ENCODE measurements at places on chromosomes 6 and 20. TPM values are rescaled to one million over a fixed set of nuclear protein-coding genes. Genes with fewer than 3 reads are reported as not detected.

DNA sequence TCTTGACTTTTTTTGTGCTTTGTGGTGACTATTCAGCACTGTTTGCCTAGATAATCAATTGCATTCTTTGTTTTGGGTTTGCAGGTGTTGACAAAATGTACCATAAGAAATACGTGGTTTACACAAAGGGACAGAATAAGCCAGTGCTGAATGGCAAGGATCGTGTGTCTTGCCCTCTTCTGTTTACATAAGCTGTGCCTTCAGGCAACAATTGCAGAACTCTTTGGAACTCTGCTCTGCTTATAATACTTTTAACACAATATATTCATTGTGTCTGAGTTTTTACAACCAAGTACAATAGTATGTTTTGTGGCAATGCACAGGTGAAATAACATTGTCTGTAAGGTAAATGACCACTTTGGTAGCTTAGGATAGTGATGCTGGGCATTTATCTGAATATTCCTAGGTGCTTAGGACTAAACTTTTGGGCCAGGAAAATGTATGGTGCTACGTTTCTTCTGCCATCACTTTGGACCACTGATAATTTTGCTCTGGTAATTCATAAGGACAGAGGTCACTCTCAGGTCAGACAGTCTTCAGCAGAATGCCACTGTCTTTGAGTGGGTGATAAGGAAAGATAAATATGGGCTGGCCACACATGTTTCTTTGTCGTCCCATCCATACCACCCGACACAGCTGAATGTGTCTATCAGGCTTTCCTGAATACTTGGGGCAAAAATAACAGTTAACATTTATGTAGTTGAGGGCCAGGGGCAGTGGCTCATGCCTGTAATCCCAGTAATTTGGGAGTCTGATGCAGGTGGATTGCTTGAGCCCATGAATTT is 344.6 kb upstream of the IMPG1 start:
- DNase-seq = no peak

GRCh38 chr6:145705561-145705960 is 29.8 kb downstream of the EPM2A start:
- DNase-seq = no peak

DNA sequence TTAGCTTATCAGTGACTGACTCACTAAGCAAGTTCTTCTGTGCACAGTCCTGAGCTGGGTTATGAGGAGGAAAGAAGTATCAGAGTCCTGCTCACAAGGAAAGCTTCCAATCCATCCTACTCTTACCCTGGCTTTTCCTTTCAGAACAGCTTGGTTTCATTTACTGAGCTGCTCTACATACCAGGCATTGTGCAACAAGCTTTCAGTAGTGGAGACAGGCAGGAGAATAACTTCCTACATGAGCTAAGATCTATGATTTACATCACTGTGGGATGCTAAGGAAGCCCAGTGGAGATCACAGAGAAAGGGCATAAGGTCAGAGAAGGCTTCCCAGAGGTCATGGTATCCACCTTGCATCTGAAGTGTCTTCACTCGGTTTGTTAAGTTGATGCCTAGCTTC is 144.5 kb downstream of the MAP3K7 start:
- no peak for DNase-seq

DNA sequence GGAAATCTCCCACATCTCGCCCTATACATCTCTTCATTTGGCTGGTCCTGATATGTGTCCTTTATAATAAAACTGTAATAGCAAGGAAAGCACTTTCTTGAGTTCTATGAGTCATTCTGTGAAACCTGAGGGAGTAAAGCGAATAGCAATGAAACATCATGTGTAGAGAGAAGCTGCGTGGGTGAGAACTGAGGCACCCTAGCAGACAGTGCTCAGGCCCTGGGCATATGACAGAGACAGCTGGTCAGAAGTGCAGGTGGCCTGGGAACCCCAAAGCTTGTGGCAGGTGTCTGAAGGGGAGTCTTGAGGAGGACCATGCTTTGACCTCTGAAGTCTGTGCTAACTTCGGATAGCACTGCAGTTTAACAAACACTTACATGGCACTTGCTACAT is 1.3 kb upstream of the BLOC1S5 start:
- DNase-seq = no peak

DNA sequence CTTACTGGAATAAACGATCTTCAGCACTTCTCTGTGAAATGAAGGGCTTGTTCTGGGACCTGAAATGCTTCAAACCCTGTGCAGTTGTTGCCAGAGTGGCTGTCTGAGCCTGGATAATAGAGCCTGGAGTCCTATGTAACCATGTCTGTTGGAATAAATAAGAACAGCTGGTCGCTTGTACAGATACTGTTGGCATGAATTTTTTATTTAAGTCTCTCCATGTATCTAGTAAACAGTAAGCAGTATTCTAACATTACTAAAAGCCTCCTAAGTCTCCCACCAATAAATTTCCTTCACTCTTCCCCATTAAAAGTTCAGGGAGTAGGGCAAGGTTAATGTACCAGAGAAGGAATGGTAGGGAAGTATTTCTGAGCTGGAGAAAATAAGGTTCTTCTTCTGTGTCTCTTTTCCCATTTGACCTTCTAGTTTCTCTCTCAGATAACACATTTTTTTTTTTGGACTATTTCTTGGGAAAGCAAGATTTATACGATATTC is 227.5 kb downstream of the PRL start:
- no peak for DNase-seq

DNA sequence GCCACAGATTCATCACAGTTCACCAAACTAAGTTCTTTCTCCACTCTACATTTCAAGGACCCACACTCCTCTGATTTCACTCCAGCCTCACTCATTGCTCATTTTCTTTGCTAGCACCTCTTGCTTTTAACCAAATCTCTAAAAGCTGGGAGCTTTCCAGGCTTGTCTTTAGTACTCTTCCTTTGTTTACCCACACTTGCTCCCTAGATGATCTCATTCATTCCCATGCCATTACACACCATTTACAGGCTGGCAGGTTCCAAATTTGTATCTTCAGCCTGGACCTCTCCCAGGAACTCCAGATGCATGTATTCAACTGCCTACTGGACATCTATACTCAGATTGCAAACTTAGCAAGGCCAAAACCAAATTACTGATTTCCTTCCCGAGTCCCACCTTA is 5.3 kb upstream of the GUCA1B start:
- DNase-seq = no peak

DNA sequence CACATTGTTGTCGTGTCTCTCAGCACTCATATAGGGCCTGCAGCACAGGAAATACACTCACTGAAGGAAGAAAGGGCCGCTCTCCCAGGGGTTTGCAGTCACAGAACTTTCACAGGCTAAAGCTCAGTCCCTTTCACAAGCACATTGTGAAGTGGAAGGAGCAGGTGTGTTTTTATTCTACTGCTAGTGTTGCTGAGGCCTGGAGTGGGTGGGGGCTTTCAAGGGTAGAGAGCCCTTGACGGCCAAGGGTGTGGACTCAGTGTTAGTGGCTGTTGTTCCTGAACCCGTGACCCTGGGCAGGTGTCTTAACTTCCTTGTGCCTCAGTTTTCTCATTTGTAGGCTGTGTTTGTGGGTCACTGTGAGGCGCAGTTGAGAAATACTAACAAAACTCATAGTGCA is 66.2 kb upstream of the SLC22A1 start:
- no peak for DNase-seq

GRCh38 chr6:129767776-129768485 is 58.0 kb upstream of the ARHGAP18 start:
- DNase-seq = no peak

DNA sequence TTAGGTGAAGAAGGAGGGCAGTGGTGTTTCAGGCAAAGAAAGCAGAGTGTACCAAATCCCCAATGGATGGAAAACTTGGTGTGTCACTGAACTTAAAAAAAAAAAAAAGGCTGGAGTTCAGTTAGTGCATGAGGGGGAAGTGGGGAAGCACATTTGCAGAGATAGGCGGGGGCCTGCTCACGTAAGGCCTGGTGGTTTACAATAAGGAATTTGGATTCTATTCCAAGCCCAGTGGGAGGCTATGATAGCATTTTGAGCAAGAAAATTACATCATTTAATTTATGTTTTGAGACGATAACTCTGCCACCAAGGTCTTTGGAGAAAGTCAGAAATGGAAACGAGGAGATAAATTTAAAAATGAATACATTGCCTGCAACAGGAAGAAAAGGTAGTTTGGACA is 225.5 kb downstream of the EYA4 start:
- DNase-seq = no peak

GRCh38 chr6:144469144-144469575 is 184.0 kb downstream of the UTRN start:
- DNase-seq = no peak

DNA sequence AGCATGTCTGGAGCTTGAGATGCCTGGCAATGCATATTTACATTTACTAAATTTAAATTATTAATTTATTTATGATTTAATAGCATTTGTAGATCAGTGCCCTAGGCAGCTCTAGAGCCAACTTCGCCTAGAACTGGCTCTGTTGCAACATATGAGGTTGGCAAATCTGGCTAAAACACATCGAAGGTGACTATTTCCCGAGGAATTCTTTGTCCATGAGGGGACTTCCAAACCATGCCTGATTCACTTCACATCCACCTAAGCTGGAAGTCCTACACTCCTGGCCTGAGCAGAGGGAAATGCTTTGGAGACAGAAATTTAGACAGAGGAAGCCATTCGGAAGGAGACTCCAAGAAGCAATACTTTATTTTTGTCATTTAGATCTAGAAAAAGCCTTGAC is 211.0 kb upstream of the ARG1 start:
- no peak for DNase-seq

DNA sequence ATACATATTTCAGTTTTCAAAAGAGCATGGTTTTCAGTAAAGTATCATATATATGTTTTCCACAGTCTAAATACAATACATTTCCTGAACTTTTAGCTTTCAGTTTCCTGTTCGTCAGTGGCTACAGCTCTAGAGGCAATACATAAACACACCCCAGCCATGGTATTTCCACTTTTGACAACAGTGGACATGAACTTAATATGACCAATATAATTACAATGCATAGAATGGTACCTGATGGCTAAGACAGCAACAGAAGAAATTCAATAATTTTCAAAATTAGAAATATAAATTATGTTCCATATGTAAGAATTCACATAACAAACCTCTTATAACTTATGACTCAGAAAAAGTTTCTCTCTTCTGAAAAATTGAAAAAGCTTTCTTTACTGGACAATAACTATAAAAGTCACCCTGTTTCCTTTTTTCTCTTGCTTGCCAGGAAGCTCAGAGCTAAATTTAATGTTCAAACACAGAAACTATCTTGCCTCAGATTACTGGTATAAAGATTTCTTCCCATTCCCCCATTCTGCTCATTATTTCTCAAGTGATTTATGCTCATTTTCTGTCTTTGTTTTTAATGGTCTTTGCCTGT is 19.2 kb downstream of the FKBP5 start:
- no peak for DNase-seq

DNA sequence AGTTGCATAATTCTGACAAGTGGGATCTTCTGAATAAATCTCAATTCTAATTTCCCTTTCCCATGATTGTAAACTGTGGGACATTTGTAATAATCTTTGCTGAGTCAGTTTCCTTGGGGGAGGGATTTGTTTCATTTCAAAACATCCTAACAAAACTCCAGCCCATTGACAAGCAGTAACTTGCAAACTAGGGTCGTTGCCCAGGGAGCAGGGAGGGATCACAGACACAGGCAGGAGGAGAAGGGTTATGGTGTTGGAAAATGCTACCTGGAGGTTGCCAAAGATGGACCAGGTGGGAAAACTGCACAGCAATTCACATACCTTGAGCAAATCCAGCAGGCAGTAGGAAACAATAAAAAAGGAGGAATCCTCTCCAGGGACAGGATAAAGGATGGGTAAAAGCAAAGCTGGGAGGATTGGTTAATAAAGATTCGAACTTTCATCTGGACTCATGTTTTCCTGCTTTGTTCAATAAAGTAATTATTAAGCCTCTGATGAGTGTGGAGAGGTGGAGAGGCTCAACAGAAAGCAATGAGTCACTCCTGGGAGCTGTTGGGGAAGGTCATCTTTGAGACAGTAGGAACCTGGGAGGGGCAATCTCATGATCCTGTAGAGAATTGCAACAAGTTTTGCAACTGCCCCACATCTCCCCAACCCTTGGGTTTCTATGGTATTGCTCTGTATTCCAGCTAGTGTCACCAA is 87.3 kb upstream of the AKIRIN2 start:
- no peak for DNase-seq

DNA sequence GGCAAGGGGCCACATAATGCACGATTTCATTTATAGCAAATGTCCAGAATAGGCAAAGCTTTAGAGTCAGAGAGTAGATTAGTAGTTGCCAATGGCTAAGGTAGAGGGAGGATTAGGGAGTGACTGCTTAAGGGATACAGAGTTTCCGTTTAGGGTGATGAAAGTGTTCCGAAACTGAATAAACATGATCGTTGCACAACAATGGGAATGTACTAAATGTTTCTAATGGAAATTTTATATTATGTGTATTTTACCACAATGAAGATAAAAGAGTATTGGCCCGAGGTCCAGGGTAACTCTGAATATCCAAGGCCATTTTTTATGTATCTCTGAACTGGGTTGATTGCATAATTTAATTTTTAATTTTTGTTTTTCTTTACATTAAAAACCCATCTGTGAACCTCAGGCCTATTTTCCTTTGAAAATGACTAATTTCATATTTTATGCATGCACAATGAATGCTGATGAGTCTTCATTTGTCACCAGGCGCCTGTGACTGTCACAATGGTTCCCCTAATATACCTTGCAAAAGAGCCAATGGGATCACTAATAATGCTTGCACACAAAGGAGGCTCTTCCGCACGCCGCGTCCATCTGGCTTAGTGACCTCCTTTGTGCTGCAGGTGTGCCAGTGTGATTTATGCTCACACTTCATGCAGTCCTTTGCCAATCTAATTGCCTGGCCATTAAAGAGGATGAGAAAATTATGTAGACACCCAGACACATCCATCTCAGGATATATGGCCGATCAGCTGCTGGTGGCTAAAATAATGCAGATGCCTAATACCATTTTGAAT is 612.5 kb downstream of the CDH26 start:
- no peak for DNase-seq

- DNase-seq = no peak
Observed at GRCh38 chr6:90066697-90067096, 172.4 kb downstream of the GJA10 start.

DNA sequence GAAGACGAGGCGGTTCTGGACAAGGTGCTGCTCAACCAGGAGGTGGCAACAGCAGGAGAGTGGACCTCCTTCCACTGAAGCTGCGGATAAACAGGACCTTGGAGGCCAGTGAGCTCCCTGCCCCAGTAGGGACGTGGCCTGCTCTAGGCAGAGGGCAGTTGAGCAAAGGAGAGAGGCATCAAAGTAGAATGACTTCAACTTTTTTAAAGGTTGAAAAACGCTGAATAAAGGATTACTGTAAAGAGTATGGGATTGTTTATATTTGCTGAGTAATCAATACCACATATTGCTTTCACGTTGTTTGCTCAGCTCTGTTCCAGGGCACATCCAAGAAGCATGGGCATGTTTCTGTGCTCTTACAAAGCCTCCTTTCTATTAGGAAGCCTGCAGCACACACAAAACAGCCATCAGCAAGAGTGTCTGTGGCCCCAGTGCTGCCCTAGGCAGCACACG is 48.1 kb downstream of the ERMARD start:
- DNase-seq = no peak

- no peak for DNase-seq
Observed at GRCh38 chr6:109458774-109459531, 3.4 kb upstream of the MICAL1 start.

The F13A1 gene
- 56.8 TPM for total RNA-seq

The COL12A1 gene
- total RNA-seq = 5.5 TPM

The TRIM31 gene
- 278 TPM for total RNA-seq

The TMEM217 gene
- 1.4 TPM for total RNA-seq

The ADGRF1 gene
- total RNA-seq = 0.52 TPM

The GGTLC1 gene
- total RNA-seq = not detected

Data from left colon (tissue), 2 donors.